HuH-7 (cell line): ENCODE measurements at places on chromosomes 11 and 22.
A peak's percentile ranks its signal among the peaks of the same experiment; 100 is the strongest.

GRCh38 chr11:78131956-78132355 is 7.5 kb downstream of the ALG8 start:
- no peak for DNase-seq

DNA sequence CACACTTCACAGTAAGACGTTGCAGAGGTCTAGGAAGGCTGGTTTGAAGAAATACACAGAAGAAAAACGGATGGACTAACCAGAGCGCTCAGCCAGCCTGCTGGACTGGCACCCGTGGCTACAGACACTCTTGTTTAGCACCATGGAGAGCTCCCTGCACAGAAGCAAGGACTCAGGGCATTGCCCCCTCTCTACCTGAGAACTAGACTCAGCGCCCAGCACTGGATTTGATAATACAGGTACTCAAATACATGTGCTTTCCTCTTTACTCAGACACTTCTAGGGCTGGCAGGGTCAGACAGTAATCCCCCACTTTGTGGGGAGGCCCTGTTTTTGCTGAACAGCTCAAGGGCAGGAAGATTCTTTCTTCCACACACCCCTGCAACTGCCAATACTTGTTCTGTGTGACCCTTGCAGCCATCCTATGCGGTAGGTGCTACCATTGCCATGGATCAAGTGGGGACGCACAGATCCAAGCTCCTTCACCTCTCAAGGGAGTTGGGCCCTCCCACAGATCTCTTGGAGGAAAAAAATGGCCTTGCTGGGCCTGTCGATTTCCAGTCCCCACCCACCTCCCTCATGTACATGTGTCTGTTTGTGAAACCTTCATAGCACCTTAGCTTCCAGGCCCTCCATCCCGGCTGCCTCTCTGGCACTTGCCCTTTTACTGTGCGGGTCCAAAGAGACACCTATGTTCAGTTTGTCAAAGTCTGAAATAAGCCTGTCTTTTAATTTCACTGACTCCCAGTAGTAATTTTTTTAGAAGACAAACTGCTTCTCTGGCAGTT is 5.1 kb upstream of the P2RX6 start:
- no peak for DNase-seq

GRCh38 chr11:44564670-44565210 is 723 bp upstream of the CD82 start:
- DNase-seq, result no peak

DNA sequence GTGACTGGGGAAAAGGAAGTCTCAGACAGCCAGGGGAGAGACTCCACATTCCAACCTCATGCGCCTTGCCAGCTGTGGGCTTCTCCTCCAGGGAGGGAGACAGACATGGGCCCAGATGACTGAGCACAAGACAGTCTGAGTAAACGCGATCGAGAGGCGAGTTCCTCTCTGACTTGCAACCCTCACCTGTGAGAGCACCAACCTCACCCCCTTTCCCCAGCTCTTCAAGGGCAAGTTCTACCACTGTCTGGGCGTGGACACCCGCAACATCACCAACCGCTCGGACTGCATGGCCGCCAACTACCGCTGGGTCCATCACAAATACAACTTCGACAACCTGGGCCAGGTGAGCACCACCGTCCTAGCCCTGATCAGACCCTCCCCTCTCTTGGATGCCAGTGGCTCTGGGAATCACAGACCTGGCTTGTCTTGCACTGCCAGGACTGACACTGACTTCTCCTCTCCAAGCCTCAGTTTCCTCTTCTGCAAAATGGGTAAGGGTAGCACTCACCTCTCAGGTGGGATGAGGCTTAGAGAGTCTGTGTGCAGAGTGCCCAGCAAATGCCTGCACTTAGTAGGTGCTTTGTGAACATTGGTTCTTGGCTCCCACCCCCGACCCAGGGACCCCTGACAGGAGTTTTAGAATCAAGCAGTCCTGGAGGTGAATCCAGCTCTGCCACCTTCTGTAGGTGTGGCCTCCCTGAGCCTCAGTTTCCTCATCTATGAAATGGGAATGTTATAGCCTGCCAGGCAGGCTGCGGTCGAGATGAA is 95.3 kb downstream of the CACNA1I start:
- no peak for DNase-seq

DNA sequence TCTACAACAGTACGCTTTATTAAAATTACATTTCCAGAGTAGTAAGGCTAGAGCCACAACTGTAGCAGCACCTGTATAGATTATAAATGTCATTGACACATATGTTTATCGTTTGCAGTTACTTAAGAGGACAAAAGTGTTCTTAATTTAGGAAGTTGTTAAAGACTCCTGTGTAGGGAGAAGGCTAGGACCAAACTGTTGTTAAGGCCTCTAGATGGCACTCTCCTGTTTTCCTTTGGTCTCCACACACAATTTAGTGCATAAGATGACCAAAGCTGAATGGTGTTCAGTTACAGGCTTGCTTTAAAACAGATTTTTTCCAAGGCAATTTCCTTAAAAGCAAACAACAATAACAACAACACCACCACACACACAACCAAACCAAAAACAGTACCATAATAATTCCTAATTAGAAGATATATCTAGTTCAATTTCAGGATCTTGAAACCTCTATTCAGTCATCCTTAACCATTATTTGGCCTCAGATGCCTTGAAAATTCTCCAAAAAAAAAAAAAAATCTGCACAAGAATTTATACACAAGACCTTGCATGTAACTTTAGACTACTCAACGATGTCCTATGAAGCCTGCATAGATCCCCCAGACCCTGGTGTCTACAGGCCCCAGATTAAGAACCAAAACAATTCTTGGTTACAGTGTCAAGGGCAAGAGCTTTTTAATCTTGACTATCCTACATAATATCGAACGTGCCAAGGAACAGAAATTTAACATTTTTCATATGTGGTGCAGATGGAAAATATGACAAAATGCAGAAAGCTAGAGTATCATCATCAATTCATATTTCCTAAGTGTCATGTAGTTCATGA is 42.6 kb upstream of the APOA1 start:
- DNase-seq, result peak; percentile 56

DNA sequence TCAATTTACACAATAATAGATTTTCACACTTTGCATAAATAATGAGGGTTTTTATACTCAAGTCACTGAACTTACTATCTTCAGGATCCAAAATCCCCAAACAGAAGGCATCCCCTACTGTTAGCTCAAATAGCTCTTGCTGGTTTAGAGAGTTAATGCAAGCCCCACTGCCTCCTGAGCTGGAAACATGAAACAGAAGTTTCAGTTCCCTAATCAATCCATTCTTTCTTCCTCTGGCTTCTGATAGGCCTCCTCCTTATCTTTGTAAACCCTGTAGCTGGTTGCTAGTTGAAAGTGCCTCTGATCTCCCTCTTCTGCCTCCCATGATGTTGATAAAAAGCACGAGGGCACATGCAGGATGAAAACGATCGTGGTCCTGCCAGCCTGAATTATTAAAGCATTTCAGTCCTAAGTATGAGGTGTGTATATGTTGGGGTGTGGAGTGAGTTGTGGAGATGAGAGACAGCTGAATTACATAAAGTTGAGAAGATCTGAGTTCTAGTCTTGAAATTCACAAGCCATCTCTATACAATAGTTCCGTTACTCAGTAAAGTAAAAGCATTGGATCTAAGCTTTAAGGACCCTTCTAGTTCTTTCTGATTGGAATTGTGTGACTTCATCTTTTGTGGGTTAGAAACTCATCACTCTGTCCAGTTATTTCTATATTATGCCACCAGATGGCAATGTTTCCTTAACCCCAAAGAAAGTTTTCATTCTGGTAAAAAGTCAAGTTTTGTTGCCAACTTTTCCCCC is 35.0 kb upstream of the EHF start:
- peak; percentile 23 for DNase-seq

DNA sequence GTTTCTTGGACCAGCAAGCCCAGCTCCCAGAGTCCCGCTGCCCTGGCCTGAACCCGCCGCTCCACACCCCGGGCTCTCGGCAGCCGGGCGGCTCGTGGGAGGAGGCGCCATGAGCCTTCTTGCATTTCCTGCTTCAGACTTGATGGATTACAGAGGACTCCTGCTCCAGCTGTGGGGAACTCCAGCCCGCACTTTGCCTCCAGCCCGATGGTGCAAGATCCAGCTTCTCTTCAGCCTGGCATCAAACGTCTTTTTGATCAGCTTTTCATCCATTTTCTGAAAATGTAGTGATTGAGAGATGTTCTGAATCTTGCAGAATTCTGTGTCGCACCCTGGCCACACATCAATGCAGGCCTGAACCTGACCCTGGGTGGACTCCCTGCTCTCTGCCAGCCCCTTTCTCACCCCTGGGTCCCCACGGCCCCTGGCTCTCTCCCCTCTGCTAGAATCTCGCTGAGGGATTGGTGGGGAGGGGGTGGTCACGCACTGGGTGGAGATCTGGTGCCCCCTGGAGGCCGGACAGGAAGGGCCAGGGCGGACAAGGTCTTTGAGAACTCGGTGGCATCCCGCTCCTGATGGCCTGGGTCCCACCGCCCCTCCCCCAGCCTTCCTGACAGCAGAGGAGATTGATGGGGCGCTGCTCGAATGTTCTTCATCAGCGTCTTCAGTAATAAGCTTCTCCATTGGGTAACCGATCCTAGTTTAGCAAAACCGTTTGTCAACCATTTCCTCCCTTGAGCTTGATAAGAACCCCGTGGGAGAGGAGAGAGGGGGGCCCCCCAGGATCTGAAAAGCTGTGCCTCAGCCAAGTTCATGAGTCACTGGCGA is 12.1 kb upstream of the NFAM1 start:
- DNase-seq, result peak; percentile 97

DNA sequence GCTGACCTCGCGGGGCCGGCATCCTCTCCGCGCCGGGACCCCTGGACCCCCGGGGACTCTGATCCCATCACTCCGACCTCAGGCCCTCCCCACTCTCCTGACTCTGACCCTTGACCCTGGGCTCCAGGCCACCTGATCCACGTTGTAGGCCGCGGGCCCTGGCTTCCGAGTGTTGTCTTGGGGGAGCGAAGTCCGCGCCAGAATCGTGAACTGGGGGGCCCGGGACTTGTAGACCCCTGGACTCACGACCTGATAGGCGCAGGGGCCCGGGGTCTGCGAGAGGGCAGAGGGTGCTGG is 716 bp upstream of the TYMP start:
- no peak for DNase-seq
